ENCODE measurements at places on chromosomes 5 and 9.

DNA sequence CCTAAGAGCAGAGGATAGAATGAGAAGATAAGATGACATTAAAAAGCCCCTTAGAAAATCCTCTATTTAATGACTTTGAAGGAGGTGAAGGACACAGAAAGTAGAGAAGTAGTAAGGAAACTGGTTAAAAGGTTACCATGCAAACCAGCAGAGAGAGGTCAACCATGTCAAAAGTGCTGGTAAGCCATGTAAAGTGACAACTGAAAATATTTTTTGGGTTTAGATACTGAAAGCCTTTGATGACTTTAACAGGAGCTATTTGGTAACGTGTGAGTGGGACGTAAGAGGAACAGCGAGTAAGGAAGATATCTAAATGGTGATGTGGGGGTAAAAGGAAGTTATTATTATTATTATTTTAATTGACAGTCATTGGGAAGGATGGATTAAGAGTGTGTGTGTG lies 56.9 kb downstream of the MACIR start:
- no peak for DNase-seq

DNA sequence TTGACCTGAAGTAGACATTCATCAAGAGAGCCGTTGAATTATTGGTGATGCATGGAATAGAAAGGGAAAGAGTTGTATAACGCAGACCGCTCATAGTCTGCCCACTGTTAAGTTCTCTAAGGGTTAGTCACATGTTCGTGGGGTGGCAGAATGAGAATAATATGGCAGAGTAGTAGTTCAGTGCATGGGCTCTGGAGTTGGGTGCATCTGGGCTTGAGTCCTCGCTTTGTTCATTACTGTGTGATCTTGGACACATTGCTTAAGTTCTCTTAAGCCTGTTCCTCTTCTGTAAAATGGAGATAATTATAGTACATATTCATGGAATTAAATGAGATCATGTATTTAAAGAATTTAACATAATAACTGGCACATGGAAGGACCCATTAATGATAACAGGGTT lies 23.6 kb downstream of the TNPO1 start:
- no peak for DNase-seq

DNA sequence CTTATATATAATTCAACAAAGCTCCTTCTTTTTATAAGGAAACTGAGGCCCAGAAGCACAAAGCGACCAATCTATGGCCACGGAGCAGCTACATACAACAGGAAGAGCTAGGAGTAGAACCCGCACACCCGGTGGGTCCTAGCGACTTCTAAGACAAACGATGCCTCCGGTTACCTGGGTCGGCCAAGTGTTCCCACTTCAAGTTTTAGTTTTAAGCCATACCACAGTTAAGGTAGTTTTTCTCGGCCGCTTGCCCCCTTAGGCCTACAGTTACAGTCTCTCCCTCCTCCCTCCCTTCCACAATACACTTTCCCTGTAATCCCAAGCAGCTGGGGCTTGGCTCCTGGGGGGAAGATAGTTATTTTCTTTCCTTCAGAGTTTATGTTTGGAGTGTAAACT lies 533 bp downstream of the SREK1IP1 start:
- no peak for DNase-seq

- no peak for DNase-seq
These were observed 122.2 kb downstream of the LHX2 start for GRCh38 chr9:124133727-124134126.

- DNase-seq: no peak
These were observed 55.2 kb upstream of the DAPK1 start for GRCh38 chr9:87442451-87442850.

GRCh38 chr5:41416336-41416735 lies 94.1 kb downstream of the PLCXD3 start:
- DNase-seq: no peak

DNA sequence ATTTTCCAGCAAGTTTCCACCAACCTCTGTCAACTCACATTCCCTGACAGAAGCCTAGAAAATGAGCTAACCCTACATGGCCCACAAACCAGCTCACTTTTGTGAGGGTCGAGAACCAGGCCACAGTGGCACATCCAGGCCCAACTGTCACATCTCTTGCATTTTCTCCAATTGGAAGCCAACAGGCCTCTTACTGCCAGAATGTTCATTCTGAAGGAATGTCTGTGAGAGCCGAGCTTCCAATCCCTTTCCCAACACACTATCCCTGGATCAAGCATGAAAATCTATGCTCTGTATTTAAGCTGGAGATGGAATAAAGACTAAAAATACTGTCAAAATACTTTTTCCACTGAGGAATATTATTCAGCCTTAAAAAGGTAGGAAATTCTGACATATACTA lies 20.0 kb downstream of the MARCHF3 start:
- DNase-seq: no peak
